ENCODE measurements at places on chromosomes 4 and X. TPM values are rescaled to one million over a fixed set of nuclear protein-coding genes. Genes with fewer than 3 reads are reported as not detected.

CCKAR gene
- not detected for total RNA-seq

GC gene
- total RNA-seq: not detected

PRDM5 gene
- 0.58 TPM for total RNA-seq

EXOC1L gene
- not detected for total RNA-seq

NEUROG2 gene
- not detected for total RNA-seq

KCND1 gene
- total RNA-seq: 5.9 TPM

NR0B1 gene
- not detected for total RNA-seq

PLP1 gene
- total RNA-seq: not detected

C4orf50 gene
- 0.19 TPM for total RNA-seq

GRCh38 chr4:93730760-93731159 lies 97.8 kb upstream of the ATOH1 start:
- no peaks in the 10 kb centered on the region for H3K36me3 ChIP-seq
- no peaks in the 10 kb centered on the region for H3K27me3 ChIP-seq
- H3K27ac ChIP-seq: no peak overlapping the region
- H3K4me1 ChIP-seq: no peaks in the 10 kb centered on the region

- no peaks in the 10 kb centered on the region for H3K27me3 ChIP-seq
- no peak for DNase-seq
- no peak overlapping the region for H3K27ac ChIP-seq
- H3K4me3 ChIP-seq: no peak overlapping the region
- H3K4me1 ChIP-seq: no peaks in the 10 kb centered on the region
Measured at GRCh38 chrX:39736216-39737211, 361.2 kb downstream of the BCOR start.

GRCh38 chr4:123363729-123364128 lies 32.9 kb upstream of the SPRY1 start:
- no peak for DNase-seq
- no peaks in the 10 kb centered on the region for H3K27me3 ChIP-seq
- H3K4me3 ChIP-seq: no peak overlapping the region
- no peak overlapping the region for H3K27ac ChIP-seq
- H3K4me1 ChIP-seq: peaks cover 4% of the 10 kb centered on the region
- H3K36me3 ChIP-seq: no peaks in the 10 kb centered on the region

- H3K4me1 ChIP-seq: no peaks in the 10 kb centered on the region
- H3K36me3 ChIP-seq: no peaks in the 10 kb centered on the region
- H3K4me3 ChIP-seq: no peak overlapping the region
Measured at GRCh38 chr4:31415629-31416028, 695.5 kb downstream of the PCDH7 start.

DNA sequence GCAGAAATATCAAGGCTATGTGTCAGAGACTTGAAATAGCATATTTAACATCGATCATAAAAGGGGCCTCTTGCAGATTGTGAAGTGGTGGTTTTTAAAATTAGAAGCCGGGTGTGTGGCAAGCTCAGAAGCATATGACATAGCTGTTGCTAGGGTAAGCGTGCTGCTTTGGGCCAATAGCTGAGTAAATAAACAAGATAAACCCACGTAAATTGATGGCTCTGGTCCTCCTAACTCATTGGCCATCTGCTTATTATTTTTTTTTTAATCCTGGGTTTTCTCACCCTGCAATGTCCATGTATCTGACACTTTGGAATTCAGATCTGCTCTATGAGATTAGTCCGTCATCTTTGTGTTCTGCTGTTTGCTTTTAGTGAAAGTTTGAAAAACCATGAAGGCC lies 32.6 kb upstream of the STOX2 start:
- H3K4me3 ChIP-seq: no peak overlapping the region
- peaks cover 6% of the 10 kb centered on the region for H3K27me3 ChIP-seq
- H3K27ac ChIP-seq: no peak overlapping the region
- H3K4me1 ChIP-seq: no peaks in the 10 kb centered on the region

DNA sequence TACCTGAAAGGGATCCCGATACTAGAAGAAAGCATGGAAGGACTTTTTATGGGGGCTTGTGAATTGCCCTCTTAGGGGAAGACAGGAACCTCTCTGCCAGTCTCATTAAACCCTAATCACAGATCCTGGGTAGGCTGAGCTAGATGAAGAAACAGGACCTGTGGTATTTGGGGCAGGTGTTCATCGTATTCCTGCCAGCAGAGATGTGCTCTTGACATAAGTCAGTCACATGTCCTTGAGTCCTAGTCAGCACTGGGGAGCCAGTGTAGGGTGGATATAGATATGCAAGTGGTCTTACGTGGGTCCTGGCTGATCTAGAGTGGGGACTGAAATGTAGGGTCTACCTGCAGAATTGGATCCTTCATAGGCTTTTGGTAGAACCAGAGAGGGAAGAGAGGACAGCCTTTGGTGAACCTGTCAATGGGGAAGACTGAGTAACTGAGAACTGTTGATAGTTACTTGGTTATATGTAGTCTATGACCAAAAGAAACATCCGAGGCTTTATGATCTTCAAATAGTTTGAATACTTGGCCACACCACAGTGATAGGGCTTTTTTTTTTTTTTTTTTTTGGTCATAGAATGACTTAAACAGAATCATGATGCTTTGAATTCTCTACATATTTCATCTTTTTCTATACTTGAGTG lies 63.5 kb upstream of the WDR1 start:
- no peak for DNase-seq
- peaks cover 20% of the 10 kb centered on the region for H3K36me3 ChIP-seq
- no peaks in the 10 kb centered on the region for H3K27me3 ChIP-seq
- H3K4me1 ChIP-seq: peaks cover 45% of the 10 kb centered on the region
- no peak overlapping the region for H3K4me3 ChIP-seq
- H3K27ac ChIP-seq: peak overlapping the region; percentile 93

DNA sequence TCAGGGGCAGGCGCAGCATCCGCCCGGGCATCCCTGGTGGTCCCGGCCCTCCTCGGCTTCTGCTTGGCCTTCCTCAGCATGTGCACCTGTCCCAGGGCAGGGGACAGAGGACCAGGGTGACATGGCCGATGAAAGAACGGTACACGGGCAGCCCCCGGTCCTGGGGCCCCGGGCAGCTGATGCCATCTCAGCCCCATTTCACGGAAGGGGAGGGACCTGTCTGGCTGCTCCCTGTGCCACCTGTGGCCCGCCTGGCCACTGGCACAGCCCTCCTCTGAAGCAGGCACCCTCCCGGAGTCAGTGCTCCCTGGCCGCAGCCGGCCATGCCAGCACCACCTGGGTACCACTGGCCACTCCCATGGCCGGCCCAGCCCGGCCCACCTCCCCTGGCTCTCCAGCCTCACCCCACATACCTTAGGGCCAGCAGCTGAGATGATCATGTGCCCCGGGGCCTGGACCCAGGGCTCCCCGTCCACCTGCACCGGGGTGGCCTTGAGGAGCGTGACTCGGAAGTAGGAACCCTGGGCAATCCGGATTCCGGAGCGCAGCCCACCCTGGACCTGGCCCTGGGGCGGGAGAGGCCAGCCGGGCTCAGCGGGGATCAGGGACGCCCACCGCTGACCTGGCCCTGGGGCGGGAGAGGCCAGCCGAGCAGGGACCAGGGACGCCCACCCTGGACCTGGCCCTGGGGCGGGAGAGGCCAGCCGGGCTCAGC lies 12.6 kb downstream of the DGKQ start:
- H3K27me3 ChIP-seq: no peaks in the 10 kb centered on the region
- no peak for DNase-seq
- H3K36me3 ChIP-seq: no peaks in the 10 kb centered on the region
- no peak overlapping the region for H3K27ac ChIP-seq
- H3K4me3 ChIP-seq: no peak overlapping the region
- no peaks in the 10 kb centered on the region for H3K4me1 ChIP-seq

- peaks cover 14% of the 10 kb centered on the region for H3K4me1 ChIP-seq
- no peaks in the 10 kb centered on the region for H3K27me3 ChIP-seq
- peak within 1 kb of the TSS; percentile 87 for H3K4me3 ChIP-seq
Measured at GRCh38 chrX:153944140-153944799, at the start of gene RENBP. Gene RENBP, minus strand, starts transcription at chrX:153944643. Its CDS starts 33 bp downstream, at chrX:153944610.

GRCh38 chrX:23819385-23820234 lies 36.6 kb downstream of the SAT1 start:
- peaks cover 4% of the 10 kb centered on the region for H3K4me1 ChIP-seq
- H3K27me3 ChIP-seq: no peaks in the 10 kb centered on the region
- no peak overlapping the region for H3K4me3 ChIP-seq
- no peak overlapping the region for H3K27ac ChIP-seq

DNA sequence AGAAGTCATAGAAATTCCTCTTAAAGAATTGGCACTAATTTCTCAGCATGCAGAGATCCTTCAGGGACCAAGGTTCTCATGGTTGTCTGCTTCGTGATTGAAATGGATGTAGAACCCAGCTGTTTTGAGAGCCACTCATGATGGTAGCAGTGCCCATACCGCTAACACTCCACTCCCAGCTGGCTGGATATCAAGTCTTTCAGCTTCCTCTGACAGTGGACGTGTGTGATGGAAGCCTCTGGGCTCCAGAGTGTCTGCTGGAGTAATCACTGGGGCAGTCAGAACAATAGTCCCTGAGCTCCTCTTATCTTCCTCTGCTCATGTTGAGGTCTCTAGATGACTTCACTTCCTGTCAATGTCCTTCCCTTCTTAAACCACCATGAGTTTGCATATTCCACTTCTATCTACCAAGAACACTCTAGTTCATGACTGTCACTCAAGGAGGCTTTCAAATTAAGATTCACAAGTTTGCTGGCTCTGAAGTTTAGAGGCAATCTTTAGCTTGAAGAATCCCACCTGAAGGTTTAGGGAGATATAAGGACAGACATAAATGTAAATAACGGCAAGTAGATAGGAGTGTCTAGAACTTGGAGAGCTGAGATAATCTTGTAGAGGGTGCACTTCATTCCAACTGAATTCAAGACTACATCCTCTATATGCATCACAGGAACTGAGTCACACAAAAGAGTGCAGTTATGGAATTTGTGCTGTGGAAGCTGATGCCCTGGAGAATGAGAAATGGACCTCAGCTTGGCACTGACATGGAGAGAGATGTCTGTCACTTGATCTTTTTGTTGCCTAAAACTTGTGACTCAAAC lies 64.5 kb upstream of the WDR1 start:
- peaks cover 48% of the 10 kb centered on the region for H3K4me1 ChIP-seq
- peak overlapping the region; percentile 63 for H3K4me3 ChIP-seq
- DNase-seq: peak; percentile 51
- no peaks in the 10 kb centered on the region for H3K27me3 ChIP-seq
- H3K27ac ChIP-seq: peak overlapping the region; percentile 93
- peaks cover 20% of the 10 kb centered on the region for H3K36me3 ChIP-seq

GRCh38 chr4:56937262-56937661 lies 29.6 kb downstream of the REST start:
- no peaks in the 10 kb centered on the region for H3K27me3 ChIP-seq
- no peak overlapping the region for H3K27ac ChIP-seq
- H3K4me3 ChIP-seq: no peak overlapping the region

GRCh38 chr4:73411731-73412414 lies 7.8 kb downstream of the ALB start:
- H3K27ac ChIP-seq: no peak overlapping the region
- no peaks in the 10 kb centered on the region for H3K36me3 ChIP-seq
- H3K27me3 ChIP-seq: no peaks in the 10 kb centered on the region
- no peak for DNase-seq
- H3K4me3 ChIP-seq: no peak overlapping the region

- no peaks in the 10 kb centered on the region for H3K36me3 ChIP-seq
- no peaks in the 10 kb centered on the region for H3K4me1 ChIP-seq
- no peak overlapping the region for H3K4me3 ChIP-seq
- no peaks in the 10 kb centered on the region for H3K27me3 ChIP-seq
Measured at GRCh38 chr4:52312722-52313121, 261.6 kb downstream of the SPATA18 start.

GRCh38 chr4:41940834-41941233 lies 5.6 kb downstream of the TMEM33 start:
- H3K27ac ChIP-seq: no peak overlapping the region
- peaks cover 29% of the 10 kb centered on the region for H3K36me3 ChIP-seq
- no peak for DNase-seq
- no peaks in the 10 kb centered on the region for H3K27me3 ChIP-seq

DNA sequence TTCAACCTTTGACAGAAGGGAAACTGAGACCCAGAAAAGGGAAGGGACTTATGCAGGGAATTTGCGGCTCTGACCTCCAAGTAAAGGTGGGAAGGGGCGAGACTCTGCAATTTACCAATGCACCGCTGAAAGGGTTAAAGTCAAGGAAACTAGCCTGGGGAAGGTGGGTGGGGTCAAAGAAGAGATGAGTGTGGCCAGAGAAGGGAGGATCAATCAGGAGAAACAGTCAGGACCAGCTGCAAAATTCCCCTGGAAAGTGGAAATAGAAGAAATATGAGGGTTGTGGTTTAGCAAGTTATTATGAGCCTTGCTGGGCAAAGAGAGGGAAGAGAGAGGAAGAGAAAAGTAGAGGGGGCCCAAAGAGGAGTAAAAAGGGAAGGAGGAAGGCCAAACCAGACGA lies 30.5 kb downstream of the STARD8 start:
- H3K27ac ChIP-seq: no peak overlapping the region
- H3K4me1 ChIP-seq: peaks cover 3% of the 10 kb centered on the region
- no peaks in the 10 kb centered on the region for H3K36me3 ChIP-seq
- no peak overlapping the region for H3K4me3 ChIP-seq
- H3K27me3 ChIP-seq: no peaks in the 10 kb centered on the region
- DNase-seq: no peak

GRCh38 chr4:56310401-56311125 lies 76.7 kb downstream of the AASDH start:
- no peak overlapping the region for H3K27ac ChIP-seq
- peaks cover 3% of the 10 kb centered on the region for H3K4me1 ChIP-seq

DNA sequence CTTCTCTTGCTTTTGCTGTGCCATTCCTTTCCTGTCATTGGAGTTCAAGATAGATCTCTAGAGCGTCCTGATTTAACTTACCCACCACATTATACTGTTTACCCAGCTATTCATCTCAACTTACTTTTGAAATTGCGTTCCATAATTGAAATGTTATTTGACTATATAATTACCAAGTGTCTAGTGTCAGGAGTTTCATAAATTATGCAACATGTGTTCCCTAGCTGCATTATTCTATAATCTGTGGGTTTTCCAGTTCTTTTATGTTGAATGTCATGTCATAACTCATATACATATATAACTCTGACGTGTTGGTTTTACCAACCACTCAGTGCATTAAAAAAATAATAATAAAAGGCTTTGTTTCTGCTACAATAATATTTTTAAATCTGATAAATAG lies 285.9 kb upstream of the ARSJ start:
- H3K27me3 ChIP-seq: no peaks in the 10 kb centered on the region
- H3K4me1 ChIP-seq: no peaks in the 10 kb centered on the region
- H3K36me3 ChIP-seq: no peaks in the 10 kb centered on the region
- H3K27ac ChIP-seq: no peak overlapping the region

GRCh38 chr4:68249434-68249833 lies 3.9 kb upstream of the TMPRSS11B start:
- H3K4me1 ChIP-seq: peaks cover 2% of the 10 kb centered on the region
- no peaks in the 10 kb centered on the region for H3K27me3 ChIP-seq
- H3K36me3 ChIP-seq: peaks cover 1% of the 10 kb centered on the region
- H3K27ac ChIP-seq: no peak overlapping the region
- H3K4me3 ChIP-seq: no peak overlapping the region
- no peak for DNase-seq

- no peaks in the 10 kb centered on the region for H3K27me3 ChIP-seq
- peak overlapping the region; percentile 92 for H3K4me3 ChIP-seq
- peak overlapping the region; percentile 86 for H3K27ac ChIP-seq
- H3K36me3 ChIP-seq: peaks cover 51% of the 10 kb centered on the region
Measured at GRCh38 chr4:123399627-123400358, 3.2 kb downstream of the SPRY1 start.

- DNase-seq: no peak
- H3K27me3 ChIP-seq: no peaks in the 10 kb centered on the region
- no peaks in the 10 kb centered on the region for H3K36me3 ChIP-seq
- no peak overlapping the region for H3K27ac ChIP-seq
Measured at GRCh38 chr4:19819737-19820136, 432.0 kb upstream of the SLIT2 start.

Measured in activated naive CD8-positive, alpha-beta T cell treated with anti-CD3 and anti-CD28 coated beads, Interleukin-2, amount 10 ng/mL, durations not matched to agents 7 days and 5 days (primary cell).